ENCODE measurements at places on chromosomes 4 and X.

DNA sequence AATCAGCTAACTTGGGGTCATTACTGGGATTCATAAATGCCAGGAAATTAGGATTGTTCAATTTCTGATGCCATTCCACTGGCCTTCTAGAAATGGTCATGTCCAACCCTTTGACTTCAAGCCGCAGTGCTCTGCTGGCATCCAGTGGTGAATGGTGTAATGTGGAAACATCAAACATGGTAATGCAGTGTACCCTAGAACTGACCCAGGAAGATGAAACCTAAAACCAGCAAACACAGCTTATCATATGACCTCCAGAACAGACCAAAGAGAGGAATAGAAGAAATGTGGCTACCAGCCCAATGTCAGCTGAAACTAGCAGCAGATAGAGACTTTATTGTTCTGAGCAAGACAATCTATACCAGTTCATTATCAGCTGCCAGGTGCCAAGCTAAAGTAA is 13.8 kb downstream of the CXCL13 start:
- H3K4me3 ChIP-seq, result no peak overlapping the region
- no peaks in the 10 kb centered on the region for H3K27me3 ChIP-seq
- no peaks in the 10 kb centered on the region for H3K36me3 ChIP-seq
- DNase-seq, result no peak

GRCh38 chrX:10109695-10110094 is 47.1 kb upstream of the CLCN4 start:
- H3K4me3 ChIP-seq, result no peak overlapping the region
- no peaks in the 10 kb centered on the region for H3K4me1 ChIP-seq
- no peak overlapping the region for H3K27ac ChIP-seq
- H3K36me3 ChIP-seq, result peaks cover 4% of the 10 kb centered on the region
- H3K27me3 ChIP-seq, result no peaks in the 10 kb centered on the region

GRCh38 chrX:28626515-28626914 is 39.3 kb downstream of the IL1RAPL1 start:
- H3K27me3 ChIP-seq, result peaks cover 13% of the 10 kb centered on the region
- no peaks in the 10 kb centered on the region for H3K36me3 ChIP-seq
- H3K27ac ChIP-seq, result no peak overlapping the region
- peaks cover 7% of the 10 kb centered on the region for H3K4me1 ChIP-seq
- no peak overlapping the region for H3K4me3 ChIP-seq
- DNase-seq, result no peak

- H3K4me1 ChIP-seq, result peaks cover 48% of the 10 kb centered on the region
- no peak overlapping the region for H3K4me3 ChIP-seq
- H3K27me3 ChIP-seq, result no peaks in the 10 kb centered on the region
- H3K36me3 ChIP-seq, result no peaks in the 10 kb centered on the region
These were observed 92.5 kb downstream of the ANK2 start for GRCh38 chr4:113141901-113142346.

- H3K36me3 ChIP-seq, result no peaks in the 10 kb centered on the region
- H3K27me3 ChIP-seq, result peaks cover 75% of the 10 kb centered on the region
- H3K4me3 ChIP-seq, result no peak overlapping the region
- peaks cover 21% of the 10 kb centered on the region for H3K4me1 ChIP-seq
- H3K27ac ChIP-seq, result no peak overlapping the region
These were observed 2.0 kb downstream of the GABRA2 start for GRCh38 chr4:46387956-46388355.

GRCh38 chr4:110130576-110131358 is 67.6 kb downstream of the ELOVL6 start:
- peaks cover 20% of the 10 kb centered on the region for H3K4me1 ChIP-seq
- no peak overlapping the region for H3K4me3 ChIP-seq
- no peak for DNase-seq
- no peak overlapping the region for H3K27ac ChIP-seq

GRCh38 chrX:153765138-153766079 is 1.4 kb downstream of the PLXNB3 start:
- no peak for DNase-seq
- peaks cover 2% of the 10 kb centered on the region for H3K4me1 ChIP-seq
- peaks cover 3% of the 10 kb centered on the region for H3K27me3 ChIP-seq
- H3K36me3 ChIP-seq, result no peaks in the 10 kb centered on the region
- no peak overlapping the region for H3K4me3 ChIP-seq

GRCh38 chrX:118329175-118329574 is 16.7 kb upstream of the WDR44 start:
- no peaks in the 10 kb centered on the region for H3K36me3 ChIP-seq
- H3K27ac ChIP-seq, result no peak overlapping the region
- no peak for DNase-seq
- H3K4me3 ChIP-seq, result no peak overlapping the region
- H3K27me3 ChIP-seq, result no peaks in the 10 kb centered on the region

- H3K4me1 ChIP-seq, result no peaks in the 10 kb centered on the region
- no peaks in the 10 kb centered on the region for H3K27me3 ChIP-seq
- H3K36me3 ChIP-seq, result no peaks in the 10 kb centered on the region
These were observed 13.8 kb downstream of the TLR10 start for GRCh38 chr4:38768968-38769394.

GRCh38 chr4:158991534-158992155 is 111.2 kb upstream of the RAPGEF2 start:
- H3K27me3 ChIP-seq, result no peaks in the 10 kb centered on the region
- DNase-seq, result no peak
- H3K4me1 ChIP-seq, result no peaks in the 10 kb centered on the region
- H3K27ac ChIP-seq, result no peak overlapping the region
- peaks cover 2% of the 10 kb centered on the region for H3K36me3 ChIP-seq

DNA sequence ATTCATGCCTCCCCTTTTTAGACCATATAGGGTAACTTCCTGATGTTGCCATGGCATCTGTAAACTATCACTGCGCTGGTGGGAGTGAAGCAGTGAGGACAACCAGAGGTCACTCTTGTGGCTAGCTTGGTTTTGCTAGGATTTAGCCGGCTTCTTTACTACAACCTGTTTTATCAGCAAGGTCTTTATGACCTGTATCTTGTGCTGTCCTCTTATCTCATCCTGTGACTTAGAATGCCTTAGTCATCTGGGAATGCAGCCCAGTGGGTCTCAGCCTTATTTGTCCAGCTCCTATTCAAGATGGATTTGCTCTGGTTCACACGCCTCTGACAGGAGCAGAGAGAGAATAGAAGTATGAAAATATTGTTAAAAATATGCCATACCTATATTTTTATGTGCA is 355.7 kb downstream of the ADGRL3 start:
- peaks cover 35% of the 10 kb centered on the region for H3K4me1 ChIP-seq
- no peaks in the 10 kb centered on the region for H3K36me3 ChIP-seq
- no peaks in the 10 kb centered on the region for H3K27me3 ChIP-seq
- no peak for DNase-seq
- peak overlapping the region; percentile 91 for H3K27ac ChIP-seq
- peak overlapping the region; percentile 2 for H3K4me3 ChIP-seq

- no peak for DNase-seq
- no peak overlapping the region for H3K27ac ChIP-seq
- no peaks in the 10 kb centered on the region for H3K27me3 ChIP-seq
- H3K36me3 ChIP-seq, result no peaks in the 10 kb centered on the region
- H3K4me3 ChIP-seq, result no peak overlapping the region
- peaks cover 9% of the 10 kb centered on the region for H3K4me1 ChIP-seq
These were observed 535.5 kb downstream of the MID1IP1 start for GRCh38 chrX:39336671-39337311.

DNA sequence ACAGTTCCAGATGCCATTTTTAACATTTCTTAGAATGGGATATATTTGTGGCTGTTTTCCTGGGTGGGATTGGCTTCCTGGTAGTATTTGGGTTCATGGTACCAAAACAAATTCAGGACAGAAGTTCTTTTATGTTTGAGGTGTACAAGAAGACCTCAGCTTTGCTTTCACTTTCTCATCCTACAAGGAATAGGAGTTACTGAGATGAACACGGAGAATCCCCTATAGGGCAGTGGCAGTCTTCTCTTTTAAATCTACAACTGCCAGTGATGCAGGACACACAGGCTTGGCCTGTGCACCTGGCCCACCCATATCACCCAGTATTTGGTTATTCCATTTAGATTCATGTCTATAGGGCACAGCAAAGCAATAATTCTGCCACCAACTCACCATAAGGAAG is 35.2 kb downstream of the SLC10A7 start:
- no peaks in the 10 kb centered on the region for H3K27me3 ChIP-seq
- no peak overlapping the region for H3K4me3 ChIP-seq
- H3K27ac ChIP-seq, result no peak overlapping the region
- no peak for DNase-seq
- H3K4me1 ChIP-seq, result no peaks in the 10 kb centered on the region

GRCh38 chr4:17310269-17310652 is 201.6 kb downstream of the QDPR start:
- DNase-seq, result no peak
- H3K27me3 ChIP-seq, result no peaks in the 10 kb centered on the region
- no peak overlapping the region for H3K27ac ChIP-seq
- no peaks in the 10 kb centered on the region for H3K4me1 ChIP-seq

Measured in progenitor cell of endocrine pancreas (in vitro differentiated cells).